Stimulated activated CD8-positive, alpha-beta memory T cell treated with anti-CD3 and anti-CD28 coated beads, Interleukin-7, amount 100 ng/mL, for 1 hour (primary cell): ENCODE measurements at places on chromosomes 4 and X.

DNA sequence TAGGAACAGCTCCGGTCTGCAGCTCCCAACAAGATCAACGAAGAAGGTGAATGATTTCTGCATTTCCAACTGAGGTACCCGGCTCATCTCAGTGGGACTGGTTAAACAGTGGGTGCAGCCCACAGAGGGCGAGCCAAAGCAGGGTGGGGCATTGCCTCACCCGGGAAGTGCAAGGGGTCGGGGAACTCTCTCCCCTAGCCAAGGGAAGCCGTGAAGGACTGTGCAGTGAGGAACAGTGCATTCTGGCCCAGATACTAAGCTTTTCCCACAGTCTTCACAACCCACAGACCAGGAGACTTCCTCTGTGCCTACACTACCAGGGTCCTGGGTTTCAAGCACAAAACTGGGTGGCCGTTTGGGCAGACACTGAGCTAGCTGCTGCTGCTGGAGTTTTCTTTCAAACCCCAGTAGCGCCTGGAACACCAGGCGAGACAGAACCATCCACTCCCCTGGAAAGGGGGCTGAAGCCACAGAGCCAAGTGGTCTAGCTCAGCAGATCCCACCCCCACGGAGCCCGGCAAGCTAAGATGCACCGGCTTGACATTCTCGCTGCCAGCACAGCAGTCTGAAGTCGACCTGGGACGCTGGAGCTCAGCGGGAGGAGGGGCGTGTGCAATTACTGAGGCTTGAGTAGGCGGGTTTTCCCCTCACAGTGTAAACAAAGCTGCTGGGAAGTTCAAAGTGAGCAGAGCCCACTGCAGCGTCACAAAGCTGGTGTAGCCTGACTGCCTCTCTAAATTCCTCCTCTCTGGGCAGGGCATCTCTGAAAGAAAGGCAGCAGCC lies 84.6 kb downstream of the THOC2 start:
- DNase-seq = no peak

GRCh38 chrX:152614791-152615190 lies 22.9 kb upstream of the GABRQ start:
- no peak for DNase-seq

DNA sequence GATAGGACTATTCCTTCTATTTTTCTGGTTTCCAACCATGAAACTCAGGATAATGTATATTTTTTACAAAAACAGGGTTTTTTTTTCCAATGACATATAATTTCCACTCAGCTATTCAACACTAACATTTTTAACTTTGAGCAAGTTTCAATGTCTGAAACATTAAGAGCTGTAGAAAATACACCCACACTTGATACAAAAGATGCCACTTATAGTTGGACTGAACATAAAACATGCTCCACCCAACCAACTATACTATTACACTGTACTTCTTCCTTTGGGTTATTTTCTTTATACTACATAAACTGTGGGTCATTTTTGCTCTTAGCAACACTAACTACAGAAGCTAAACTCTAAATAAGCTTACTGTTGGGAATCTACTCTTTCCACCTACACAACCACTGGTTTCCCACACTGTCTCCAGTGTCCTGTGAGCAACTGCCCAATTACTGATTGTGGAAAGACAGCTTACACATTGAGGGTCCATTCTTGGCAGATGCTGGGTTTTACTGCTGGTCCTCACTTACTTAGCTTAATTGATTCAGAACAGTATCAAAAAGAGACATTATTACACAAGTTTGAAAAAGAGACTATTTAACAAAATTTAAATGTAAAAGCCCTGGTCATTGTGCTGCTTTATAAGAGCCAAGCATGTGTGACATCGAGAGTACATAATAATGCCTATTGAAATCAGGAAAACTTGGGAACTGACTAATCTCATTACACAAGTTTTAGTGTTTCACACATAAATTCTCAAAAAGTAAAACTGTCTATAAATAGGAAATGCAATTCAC lies 6.3 kb downstream of the AMMECR1 start:
- DNase-seq = no peak

GRCh38 chr4:139014371-139015268 lies 961 bp upstream of the NOCT start:
- no peak for DNase-seq

DNA sequence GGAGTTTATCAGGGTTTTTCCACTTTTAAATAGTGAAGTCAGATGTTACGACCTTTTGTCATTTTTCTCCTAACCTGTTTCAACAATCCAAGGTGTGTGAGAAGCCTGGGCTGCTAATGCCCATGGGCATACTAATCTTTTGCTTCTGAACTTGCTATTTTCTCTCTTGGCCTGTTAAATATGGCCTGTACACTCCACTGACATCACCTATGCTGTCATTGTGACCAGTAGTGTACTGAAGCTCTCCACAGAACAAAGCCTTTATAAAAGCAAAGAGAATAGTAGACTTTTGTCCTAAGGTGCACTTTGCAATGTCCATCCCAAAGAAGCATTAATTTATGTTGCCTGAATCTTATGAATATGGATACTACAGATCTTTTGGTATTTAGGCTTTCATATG lies 1490.5 kb downstream of the STIM2 start:
- DNase-seq = no peak

DNA sequence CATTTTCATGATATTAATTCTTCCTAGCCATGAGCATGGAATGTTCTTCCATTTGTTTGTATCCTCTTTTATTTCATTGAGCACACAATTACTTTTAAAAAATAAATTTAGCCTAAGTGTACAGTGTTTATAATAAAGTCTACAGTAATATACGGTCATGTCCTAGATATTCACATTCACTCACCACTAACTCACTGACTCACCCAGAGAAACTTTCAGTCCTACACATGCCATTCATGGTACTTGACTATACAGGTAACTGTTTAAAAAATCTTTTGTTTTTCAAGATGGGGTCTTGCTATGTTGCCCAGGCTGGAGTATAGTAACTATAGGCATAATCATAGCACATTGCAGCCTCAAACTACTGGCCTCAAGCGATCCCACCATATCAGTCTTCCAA lies 348.1 kb downstream of the RAPGEF2 start:
- no peak for DNase-seq

DNA sequence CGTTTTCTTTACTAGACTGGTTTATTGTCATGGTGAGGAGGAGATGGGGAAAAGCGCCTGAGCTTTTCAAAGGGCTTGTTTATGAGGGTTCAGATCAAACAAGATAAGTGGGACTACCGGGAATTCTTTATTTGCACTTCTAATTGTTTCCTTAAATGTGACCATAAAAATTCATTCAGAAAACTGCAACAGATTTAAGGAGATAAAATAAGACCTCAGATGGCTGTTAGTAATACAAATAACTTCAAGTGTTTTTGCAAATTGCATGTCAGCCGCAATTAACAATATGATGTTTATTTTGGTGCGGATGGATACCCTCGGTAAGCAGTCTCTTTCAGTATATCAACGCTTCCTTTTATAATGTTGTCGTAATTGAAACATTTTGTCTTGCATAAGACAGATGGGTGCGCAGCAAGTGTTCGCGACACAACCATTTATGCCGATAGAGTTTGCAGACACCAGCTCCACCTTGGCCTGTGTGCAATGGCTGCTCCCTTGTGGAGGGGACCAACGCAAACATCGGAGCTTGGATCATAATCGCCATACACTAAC lies 151.0 kb downstream of the C4orf33 start:
- no peak for DNase-seq

- DNase-seq = no peak
Measured at GRCh38 chr4:16687845-16688244, 210.6 kb downstream of the LDB2 start.

DNA sequence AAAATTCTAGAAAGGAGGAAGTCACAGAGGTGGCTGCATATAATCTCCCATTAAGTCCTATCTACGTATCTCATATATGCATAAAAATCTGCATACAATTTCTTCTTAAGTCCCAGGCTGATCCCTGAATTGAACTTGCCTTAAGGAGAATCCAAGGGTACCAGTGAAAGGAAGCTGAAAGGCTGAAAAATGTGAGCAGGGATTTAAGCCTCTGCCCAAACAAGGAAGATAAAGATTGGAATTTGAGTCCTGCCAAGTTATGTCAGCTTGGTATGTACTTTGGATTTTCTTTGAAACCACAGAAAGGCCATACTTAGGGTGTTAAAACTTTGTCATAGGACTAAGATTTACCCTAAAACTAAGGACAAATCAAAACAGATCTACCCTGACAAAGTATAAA lies 26.5 kb upstream of the GEMIN8 start:
- DNase-seq = no peak

GRCh38 chr4:126058596-126058995 lies 743.8 kb downstream of the FAT4 start:
- DNase-seq = no peak

DNA sequence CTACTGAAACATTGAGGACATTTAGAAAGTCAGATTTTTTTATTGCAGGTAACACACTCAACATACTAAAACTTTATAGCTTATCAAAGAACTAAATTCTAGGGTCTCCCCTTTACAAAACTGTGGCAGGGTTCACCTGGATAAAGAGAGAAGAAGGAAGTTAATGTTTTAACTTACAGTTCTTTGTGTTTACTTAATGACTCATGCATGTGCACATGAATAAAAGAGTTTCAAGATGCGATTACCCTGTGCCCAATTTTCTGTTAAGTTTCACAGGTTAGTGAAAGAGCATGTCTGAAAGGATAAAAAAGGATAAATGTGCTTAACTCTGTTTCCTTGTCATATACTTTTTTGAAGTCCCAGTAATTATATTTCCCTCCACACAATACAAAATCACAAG lies 16.8 kb downstream of the DCAF8L1 start:
- no peak for DNase-seq

DNA sequence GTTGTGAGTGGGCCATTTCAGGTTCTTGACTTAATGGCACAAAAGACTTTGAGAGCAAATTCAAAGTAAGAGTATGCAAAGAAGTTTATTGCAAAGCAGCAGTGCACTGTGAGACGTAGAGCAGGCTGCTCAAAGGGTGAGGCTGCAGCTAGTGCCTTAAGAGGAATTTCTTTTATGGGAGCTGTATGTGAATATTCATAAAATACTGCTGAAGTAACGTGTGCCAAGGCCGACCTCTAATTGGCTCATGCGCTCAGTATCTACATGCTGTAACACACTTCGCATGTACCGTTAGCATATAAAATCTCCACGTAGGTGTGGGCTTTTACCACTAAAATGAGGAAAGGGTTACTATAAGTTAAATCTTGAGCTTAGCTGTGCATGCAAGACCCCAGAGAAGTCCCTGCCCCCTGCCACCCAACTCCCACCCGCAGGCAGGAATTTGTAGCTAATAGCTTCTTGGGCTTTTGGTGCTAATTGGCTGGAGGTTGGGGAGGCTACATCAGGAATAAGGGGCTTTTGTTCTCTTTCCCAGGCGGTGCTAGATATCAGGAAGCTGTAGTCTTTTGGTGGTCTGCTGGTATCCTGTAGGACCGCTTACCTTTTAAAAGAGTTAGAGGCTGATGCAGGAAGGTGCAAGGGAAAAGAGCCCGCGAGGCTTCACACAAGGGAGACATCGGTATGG lies 47.6 kb downstream of the FSTL5 start:
- DNase-seq = no peak

GRCh38 chr4:100086766-100087431 lies 103.4 kb downstream of the DDIT4L start:
- DNase-seq = no peak

GRCh38 chr4:76640353-76640910 lies 205.4 kb downstream of the SHROOM3 start:
- DNase-seq = no peak

- no peak for DNase-seq
Measured at GRCh38 chr4:173990126-173990868, 293.2 kb downstream of the FBXO8 start.
